ENCODE measurements at places on chromosomes 6 and 20. TPM values are rescaled to one million over a fixed set of nuclear protein-coding genes. Genes with fewer than 3 reads are reported as not detected.

The GDAP1L1 gene
- total RNA-seq: not detected

The PTCRA gene
- total RNA-seq: not detected

The BPIFB1 gene
- not detected for total RNA-seq

The NKX2-4 gene
- not detected for total RNA-seq

The AIF1 gene
- not detected for total RNA-seq

Data from epithelial cell of proximal tubule (primary cell).